NCI-H2107 (cell line): ENCODE measurements at places on chromosomes 6 and 20.
A peak's percentile ranks its signal among the peaks of the same experiment; 100 is the strongest.

DNA sequence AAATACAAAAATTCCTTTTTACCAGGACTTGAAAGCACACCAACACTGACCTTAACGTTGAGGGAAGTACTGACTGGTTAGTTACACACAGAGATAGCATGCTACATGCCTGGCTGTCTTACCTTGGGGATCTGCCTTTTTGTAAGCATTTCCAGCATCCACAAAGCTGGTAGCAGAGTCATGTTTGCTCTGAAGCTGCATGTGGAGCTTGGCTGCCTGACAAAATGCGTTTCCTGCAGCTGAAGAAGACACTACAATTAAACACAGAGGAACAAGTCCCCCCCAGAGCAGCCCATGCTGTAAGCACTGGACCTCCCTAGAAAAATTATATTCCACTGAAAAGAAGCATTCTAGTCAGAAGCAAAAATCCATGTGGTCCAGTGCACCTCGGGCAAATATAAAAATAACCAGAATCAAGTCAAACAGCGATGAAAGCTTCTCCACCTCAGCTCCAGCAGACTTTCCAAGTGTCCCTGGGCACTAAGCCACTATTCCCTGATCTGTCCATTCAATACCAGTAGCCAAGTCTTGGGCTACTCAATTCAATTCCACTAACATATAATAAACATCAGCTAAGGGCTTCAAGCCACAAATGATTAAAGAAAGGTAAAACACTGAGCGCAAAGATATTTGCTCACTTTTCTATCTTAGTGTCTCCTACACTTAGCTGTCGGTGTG is 24.2 kb downstream of the NAPB start:
- no peak for DNase-seq

- peak; percentile 85 for DNase-seq
Measured at GRCh38 chr6:53359095-53359842, 10.5 kb upstream of the ELOVL5 start.

GRCh38 chr20:49482621-49483017 is at the start of gene KCNB1:
TSS of gene KCNB1 (minus strand) at chr20:49482668. CDS start at chr20:49482480, 188 bp downstream.
- DNase-seq = no peak

DNA sequence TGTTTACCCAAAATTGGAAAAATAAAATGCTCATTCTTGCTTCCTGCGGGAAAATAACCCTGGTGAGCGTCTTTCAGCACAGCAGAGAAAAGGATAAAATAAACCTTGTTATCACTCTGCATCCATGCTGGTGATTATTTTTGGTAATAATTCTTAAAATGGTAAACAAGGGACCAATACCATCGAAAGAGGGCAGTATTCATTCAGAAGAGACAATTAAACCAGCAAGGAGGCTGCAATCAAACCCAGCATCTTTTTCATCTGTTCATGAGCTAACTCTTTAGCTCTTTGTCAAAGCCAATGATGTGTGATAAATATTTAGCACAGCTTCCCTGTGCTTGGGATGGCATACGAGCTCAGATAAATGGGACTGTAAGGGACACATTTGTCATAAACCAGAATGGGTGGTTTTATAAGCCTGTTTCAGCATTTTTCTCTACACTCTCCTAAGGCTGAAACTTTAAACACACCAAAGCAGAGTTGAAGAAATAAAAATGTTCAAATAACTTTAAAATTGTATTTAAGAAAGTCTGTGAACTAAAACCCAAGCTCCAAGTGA is 34.4 kb downstream of the CDH26 start:
- DNase-seq = no peak

DNA sequence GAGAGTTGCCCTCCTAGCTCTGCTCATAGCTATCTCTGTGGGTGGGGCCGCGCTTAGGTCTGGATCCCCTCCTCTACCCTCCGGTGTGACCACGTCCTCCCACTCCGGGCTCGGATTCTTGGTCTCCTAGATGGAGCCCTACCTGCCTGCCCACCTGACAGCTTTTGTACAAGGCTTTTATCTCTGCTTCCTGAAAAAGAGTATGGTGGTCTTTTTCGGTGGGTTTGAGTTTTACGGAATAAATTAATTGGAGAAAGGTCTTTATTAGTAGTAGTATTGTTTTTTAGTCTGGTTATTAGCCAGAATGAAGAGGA is 773 bp downstream of the SMAP1 start:
- DNase-seq = no peak

DNA sequence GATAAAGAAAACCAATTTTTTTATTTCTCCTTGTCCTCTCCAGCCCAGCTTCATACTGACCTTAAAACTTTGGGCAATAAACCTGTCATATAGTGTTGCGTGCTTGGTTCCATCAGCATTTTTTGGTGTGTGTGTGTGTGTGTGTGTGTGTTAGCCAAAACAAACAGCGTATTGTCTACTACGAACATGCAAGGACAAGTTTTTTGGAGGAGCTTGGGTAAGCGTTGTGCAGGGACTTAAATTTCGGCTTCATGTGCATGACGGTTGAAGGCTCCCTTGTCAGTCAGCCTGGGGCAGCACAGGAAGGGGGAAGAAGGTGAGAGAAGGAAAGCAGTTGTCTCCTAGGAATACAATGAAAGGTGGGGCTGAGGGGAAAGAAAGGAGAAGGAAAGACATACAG is 62.0 kb upstream of the PAX1 start:
- DNase-seq = no peak

- DNase-seq = no peak
Measured at GRCh38 chr6:143545976-143546547, 34.5 kb upstream of the FUCA2 start.

GRCh38 chr20:33567949-33568348 is 78.1 kb downstream of the CBFA2T2 start:
- no peak for DNase-seq

DNA sequence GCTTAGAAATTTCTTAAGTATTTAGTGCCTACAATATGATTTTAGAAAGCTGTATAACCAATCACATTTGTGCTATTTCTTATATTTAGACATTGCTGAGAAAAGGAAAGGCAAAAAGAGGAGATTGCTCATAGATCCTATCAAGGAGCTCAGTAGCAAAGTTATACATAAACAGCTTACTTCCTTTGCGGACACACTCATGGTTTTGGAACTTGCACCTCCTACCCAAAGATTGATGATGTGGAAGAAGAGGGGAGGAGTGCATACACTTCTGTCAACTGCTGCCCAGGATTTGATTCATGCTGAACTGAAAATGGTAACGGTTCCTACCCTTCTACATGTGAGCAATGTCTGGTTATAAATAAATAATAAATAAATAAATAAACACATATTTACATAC is 16.7 kb downstream of the RAD21L1 start:
- DNase-seq = no peak

DNA sequence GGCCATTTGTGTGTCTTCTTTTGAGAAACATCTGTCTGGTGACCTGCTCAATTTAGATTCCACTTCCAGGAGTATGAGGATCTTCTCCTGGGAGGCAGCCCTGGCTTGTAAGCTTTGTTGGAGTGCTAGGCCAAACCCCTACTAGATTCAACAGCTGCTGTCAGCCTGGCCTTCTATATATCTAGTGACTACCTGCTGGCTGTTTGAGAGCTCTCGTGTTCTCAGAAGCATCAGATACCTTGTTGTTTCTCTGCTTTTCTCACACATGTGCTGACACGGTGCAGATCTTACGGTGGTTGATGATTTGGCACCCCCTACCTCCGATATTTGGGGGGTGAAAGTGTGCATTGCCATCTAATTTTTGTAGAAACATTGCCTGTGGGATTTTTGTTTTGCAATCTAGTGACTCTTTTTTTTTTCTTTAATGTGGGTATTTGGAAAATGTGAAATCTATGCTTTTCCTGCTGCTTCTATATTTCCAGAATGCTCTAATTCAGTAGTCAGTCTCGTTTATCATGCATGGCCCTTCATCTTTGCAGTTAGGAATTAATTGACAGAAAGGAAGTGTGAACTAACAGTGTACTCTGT is 4.7 kb downstream of the CCN2 start:
- DNase-seq = no peak

- DNase-seq = no peak
Measured at GRCh38 chr6:169237496-169238134, 16.0 kb downstream of the THBS2 start.

DNA sequence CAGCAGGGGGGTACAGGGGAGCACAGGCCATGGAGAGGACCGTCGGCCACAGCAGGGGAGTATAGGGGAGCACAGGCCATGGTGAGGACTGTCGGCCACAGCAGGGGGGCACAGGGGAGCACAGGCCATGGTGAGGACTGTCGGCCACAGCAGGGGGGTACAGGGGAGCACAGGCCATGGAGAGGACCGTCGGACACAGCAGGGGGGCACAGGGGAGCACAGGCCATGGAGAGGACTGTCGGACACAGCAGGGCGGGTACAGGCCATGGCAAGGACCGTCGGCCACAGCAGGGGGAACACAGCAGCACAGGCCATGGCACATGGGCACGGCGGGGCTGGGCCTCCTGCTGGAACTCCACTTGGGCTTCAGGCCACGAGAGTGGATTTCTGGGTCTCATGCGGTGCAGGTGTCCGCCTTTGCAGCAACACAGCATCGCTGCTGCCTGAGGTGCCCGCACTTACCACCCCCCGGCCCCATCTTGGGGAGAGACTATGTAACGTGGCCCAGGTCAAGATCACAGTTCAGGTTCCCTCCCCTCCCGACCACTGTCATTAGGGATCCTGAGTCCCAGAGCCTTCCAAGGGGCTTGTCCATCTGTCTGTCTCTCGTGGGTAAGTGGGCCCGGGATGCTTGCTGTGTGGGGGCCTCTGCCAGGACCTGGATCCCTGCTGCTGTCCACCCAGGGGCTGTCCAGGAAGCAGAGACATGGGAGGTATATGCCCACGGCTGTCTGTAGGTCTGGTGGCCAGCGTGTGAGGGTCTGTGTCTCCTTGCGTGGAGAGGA is 2.5 kb downstream of the NPBWR2 start:
- DNase-seq = no peak

DNA sequence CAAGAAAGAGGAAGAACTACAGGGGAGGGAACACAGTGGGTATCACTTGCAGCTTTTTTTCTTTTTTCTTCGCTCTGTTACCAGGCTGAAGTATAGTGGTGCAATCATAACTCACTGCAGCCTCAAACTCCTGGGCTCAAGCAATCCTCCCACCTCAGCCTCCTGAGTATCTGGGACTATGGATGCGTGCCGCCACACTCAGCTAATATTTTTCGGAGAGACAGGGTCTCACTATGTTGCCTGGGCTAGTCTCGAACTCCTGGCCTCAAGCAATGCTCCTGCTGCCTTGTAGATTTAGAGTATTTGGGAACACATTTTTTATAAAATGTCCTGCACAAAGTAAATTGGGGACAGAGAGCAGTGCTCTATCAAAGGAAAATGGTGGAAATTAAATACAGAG is 28.3 kb downstream of the PARD6B start:
- DNase-seq = no peak

DNA sequence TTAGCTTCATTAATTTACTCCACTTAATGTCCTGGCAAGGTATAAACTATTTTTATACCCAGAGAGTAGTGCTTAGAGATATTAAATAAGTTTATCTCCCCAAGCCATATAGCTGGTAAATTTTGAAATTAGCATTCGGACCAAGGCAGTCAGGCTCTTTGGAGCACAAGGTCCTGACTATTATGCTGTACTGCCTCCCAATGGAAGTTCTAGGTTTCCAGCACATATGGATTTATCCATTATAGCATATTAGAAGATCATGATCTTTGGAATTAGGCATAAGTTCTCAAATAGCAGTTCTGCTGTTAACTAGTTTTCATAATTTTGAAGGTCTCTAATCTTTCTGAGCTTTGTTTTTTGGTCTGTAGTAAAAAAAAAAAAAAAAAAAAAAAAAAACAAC is 835.3 kb upstream of the EPHA7 start:
- no peak for DNase-seq

- DNase-seq = no peak
Measured at GRCh38 chr6:17542243-17542642, 57.9 kb upstream of the FAM8A1 start.

- DNase-seq = no peak
Measured at GRCh38 chr6:41966961-41967311, 25.3 kb upstream of the CCND3 start.

- DNase-seq = no peak
Measured at GRCh38 chr6:163668061-163668426, 253.5 kb downstream of the QKI start.

- DNase-seq = no peak
Measured at GRCh38 chr20:25623225-25623735, 534 bp downstream of the NANP start.
